ENCODE measurements at places on chromosomes 3 and 15. TPM values are rescaled to one million over a fixed set of nuclear protein-coding genes. Genes with fewer than 3 reads are reported as not detected.

DNA sequence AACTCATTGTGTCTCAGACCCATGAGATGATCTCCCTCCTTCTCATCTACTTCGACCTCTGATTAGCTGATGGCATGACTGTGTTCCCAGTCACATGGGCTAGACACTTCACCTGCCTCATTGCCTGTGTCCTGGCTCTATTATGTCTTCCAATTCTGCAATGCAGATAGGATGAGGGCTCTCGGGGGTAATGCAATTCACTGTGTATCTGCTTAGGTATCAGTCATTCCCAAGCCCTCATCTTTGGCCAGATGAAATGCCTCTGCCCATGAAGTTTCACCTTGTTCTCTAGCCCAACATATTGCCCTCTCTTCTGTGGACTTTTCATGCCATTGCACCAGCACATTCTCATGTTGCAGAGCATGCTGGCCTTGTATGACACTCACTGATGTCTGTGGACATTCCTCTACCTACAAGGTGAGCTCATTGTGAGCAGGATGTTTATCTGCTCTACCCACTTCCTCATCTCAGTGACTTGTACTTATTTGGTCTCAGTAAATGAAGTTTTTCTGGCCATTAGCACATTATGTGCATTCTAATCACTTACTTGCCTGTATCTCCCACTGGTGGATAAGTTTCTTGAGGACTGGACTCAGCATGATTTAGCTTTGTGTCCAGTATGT, 32.3 kb downstream of the MOBP start:
- DNase-seq = no peak

DNA sequence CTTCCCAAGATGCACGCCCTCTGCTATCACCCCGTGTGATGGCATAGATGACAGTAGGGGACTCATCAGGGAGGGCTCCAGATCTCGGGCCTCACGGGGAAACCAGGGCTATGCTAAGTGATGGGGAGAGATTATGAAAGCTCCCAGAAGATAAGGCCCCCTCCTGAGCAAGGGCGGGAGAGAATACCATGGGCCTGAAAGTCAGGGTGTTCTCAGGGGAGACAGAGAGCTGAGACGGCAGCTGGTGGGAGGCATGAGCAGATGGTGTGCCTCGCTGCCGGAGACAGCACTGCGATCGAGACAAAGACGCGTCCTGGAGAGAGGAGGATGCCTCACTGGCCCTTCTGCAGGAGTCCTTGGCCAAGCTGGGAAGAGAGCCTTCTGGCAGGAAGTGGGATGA, 106.5 kb upstream of the ADPGK start:
- DNase-seq = no peak

- peak; percentile 94 for DNase-seq
Observed at GRCh38 chr3:20056725-20057611, 16.7 kb downstream of the KAT2B start.

Gene GP5
- not detected for total RNA-seq

GRCh38 chr3:141597931-141598330, 111.1 kb downstream of the RASA2 start:
- no peak for DNase-seq

GRCh38 chr3:149391960-149392359, 14.5 kb upstream of the TM4SF1 start:
- DNase-seq = no peak

DNA sequence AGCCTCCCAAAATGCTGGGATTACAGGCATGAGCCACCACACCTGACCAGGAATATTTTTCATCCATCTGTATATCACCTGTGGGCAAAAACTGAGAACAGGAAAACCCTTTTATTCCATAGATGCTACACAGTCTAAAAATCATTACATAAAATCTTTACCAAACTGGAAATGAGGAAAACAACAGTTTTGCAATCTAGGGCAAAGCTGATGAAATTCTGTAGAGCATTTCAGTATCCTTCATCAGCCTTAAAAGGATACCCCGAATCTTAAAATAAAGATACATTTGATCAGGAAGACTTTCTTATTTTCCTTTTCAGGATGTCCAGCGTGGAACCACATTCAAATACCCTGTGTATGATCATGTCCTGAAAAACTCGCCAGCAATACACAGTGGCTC, 7.1 kb downstream of the SIAH2 start:
- DNase-seq = no peak

DNA sequence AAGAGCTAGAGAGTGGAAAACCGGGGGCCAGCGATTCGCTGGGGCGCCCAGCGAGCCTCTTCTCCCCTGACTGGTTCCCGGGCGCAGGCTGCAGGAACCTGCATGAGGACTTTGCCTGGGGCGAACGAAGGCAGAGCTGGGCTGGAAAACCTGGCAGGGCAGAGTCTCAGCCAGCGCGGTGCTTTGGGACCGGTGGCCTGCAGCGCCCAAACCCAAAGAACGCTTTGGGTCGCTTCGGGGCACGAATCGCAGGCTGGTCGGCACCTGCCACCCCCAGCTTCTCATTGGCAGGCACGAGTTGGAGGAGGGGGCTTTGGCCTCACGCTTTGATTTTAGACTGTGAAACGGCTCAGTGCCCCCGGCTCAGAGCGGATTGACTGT, 3.0 kb downstream of the ONECUT1 start:
- no peak for DNase-seq

Gene PLA2G4E
- total RNA-seq = 0.07 TPM

DNA sequence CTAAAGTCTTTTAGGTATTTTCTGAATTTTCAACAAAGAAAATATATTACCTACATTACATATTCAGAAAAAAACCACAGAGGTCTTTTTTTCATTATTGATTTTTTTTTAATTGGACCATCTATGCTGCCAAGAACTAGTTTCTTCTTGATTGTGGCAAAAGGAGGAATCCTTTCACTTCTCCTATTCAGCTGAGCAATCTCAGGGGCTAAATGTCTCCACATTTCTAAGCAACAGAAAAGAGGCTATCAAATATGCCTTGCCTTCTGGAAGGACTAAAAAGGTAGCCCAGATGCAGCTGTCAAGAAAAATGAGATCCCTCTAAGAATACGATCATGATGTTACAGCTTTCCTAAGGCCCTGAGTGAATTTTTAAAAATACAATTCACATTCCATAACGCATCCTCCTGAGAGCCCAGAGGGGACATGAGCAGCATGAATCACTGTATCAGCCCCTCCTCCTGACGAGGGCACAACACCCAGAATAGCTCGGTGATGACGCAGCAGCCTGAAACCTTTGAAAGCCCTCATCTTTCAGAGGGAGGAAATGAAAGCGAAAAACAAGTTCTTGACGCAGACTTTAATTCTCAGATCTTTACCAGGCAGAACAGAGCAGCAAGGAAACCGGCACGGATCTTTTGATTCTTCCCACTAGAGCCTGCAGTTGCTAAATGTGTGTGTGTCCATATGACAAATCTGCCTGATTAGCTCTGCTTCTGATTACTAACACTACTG, 24.6 kb downstream of the RUBCN start:
- peak; percentile 99 for DNase-seq

DNA sequence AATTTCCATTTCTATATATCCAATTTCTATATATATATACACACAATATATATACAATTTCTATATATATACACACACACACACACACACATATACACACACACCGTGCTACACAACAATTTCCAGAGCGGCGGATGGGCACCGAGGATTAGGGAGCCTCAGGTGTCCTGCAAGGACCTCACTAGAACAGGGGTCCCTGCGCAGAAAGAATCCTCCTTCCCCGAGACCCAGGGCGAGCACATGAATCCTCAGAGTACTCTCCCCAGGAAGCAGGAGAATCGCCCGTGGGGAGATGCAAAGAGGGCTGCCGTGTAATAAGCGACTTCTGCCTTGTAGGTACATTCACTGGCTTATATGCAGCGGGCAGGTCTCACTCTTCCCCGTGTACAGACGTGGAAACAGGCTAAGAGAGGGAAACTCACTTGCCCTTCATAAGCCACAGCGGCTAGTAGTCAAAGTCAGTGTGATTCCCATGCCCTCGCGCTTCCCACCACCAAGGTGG, 467 bp downstream of the PIF1 start:
- no peak for DNase-seq

GRCh38 chr3:156793400-156793799, 32.8 kb upstream of the LEKR1 start:
- DNase-seq = no peak

Gene ARL6
- total RNA-seq = 7.3 TPM

Gene PCLAF
- total RNA-seq = 52.0 TPM

DNA sequence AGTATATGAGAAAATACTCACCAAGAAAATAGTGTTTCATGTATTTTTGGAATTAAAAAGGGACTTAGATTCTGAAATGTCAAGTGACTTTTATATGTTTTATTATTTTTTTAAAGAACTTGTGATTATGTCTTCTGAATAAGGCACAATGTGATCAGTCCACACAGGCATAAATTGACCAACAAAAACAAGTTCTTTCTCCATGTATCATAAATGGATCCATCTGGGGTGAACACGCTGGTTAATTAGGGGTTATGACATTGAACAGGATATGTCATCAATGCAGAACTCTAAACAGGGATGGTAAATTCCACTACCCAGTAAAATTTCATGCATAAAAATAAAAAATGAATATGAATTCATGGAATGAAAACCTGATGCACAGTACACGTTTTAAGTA, 31.3 kb upstream of the PIK3CA start:
- no peak for DNase-seq

Gene ACKR2
- not detected for total RNA-seq

DNA sequence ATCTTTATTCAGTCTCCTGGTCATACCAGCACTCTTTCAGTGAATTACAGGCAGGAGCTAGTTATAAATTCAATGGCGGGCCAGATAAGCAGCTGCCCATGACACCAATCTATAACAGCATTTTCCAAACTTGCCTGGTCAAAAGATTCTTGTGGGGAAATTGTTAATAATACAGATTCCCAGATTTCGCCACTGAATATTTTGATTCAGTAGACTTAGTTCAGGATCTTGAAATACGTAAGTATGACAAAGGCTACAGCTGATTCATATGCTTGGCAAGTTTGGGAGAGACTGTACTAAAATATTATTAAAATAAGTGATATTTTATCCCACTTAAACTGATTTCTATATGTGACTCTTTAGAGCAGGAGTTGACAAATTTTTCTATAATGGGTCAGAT, 119.3 kb downstream of the TMCO5A start:
- DNase-seq = no peak

GRCh38 chr3:8385848-8386620, 115.6 kb upstream of the LMCD1 start:
- peak; percentile 14 for DNase-seq

- peak; percentile 96 for DNase-seq
Observed at GRCh38 chr3:192851821-192852372, 65.8 kb downstream of the MB21D2 start.

Gene LYZL4
- not detected for total RNA-seq

DNA sequence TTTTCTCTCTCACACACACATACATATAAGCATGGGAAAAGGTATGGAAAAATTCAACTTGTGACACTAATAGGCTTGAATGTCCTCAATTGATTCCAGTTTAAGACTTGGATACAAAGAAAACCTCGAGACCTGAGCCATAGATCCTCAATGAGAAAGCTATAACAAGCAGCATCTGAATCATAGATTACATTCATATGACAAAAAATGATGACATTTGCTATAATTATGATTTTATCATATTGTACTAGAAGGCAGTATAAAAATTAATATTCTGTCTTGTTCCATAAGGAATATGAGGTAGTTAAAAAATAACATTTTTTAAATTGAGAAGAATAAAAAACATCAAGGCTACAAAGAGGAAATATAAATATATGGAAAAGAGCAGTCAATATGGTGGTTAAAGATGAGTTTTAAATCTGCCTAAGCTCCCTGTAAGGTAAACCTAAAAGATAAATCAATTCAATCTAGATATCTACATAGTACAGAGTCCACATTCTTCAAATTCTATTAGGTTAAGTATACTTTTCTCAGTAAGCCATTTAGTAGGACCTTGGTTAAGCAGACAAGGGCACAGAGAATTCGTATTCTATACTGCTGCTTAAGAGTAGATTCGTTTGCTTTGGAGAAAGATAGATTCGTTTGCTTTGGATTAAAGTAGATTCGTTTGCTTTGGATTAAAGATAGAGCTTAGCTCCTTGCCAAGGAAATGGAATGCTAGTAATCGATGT, 175.7 kb downstream of the STAG1 start:
- DNase-seq = no peak

DNA sequence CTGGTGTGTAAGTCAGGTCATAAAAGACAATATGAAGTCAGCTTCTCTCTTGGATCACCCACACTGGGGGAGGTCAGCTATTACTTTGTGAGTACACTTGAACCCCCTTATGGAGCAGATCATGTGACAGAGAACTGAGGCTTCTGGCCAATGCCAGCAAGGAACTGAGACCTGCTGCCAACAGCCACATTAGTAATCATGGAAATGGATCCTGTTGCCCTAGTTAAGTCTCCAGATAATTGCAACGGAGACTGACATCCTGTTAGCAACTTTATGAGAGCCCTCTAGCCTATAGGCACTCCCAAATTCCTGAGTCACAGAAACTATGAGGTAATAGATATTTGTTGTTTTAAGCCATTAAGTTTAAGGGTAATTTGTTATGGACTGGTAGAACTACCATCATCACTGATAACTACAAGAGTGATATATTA, 110.4 kb upstream of the GMNC start:
- DNase-seq = peak; percentile 50

Gene DNAH12
- total RNA-seq = not detected

- no peak for DNase-seq
Observed at GRCh38 chr3:117669774-117670173, 960.2 kb downstream of the TUSC7 start.

DNA sequence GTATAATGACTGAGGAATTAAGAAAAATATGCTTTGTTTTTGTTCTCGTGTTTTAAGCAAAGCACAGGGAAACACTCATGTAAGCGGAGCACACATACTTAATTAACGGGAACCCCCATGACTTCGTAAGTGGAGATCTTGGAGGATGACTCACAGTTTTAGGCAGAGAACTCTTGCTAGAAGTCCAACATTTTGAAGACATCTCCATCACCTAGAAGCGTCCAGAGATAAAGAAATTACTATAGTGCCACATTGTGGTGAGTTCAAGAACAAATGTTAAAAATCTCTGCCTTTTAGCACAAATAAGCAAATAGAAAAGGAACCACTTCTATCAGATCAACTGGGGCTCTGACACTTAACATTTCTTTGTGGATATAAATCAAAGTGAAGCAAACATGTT, 194.1 kb upstream of the ARHGEF26 start:
- peak; percentile 77 for DNase-seq

GRCh38 chr3:152146461-152146860, 122.3 kb upstream of the MBNL1 start:
- DNase-seq = no peak

- no peak for DNase-seq
Observed at GRCh38 chr15:35279811-35280210, 194.7 kb upstream of the NANOGP8 start.

DNA sequence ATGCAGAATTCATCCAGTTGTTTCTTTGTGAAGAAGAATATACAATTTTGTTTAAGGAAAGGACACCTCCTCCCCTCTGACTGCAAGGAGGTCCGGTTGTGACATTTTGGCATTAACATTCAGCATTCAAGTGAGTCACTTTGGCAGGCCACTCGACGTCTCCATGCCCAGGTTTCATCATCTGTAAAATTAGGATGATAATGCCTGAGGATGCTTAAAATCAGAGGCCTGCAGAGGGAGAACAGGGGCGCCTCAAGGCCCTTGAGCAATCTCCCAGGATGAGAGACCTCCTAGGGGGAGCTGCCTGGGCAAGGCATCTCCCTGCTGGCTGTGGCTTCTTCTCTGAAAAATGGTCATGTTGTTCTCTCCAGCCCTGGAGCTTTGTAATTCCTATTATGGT, 236.0 kb downstream of the CACNA2D3 start:
- DNase-seq = no peak

- DNase-seq = peak; percentile 20
Observed at GRCh38 chr3:119098619-119099222, 47.2 kb upstream of the TEX55 start.

- peak; percentile 29 for DNase-seq
Observed at GRCh38 chr3:78907367-78907766, 860.4 kb downstream of the ROBO1 start.
